ENCODE measurements at places on chromosomes 6 and 20. TPM values are rescaled to one million over a fixed set of nuclear protein-coding genes. Genes with fewer than 3 reads are reported as not detected.

DNA sequence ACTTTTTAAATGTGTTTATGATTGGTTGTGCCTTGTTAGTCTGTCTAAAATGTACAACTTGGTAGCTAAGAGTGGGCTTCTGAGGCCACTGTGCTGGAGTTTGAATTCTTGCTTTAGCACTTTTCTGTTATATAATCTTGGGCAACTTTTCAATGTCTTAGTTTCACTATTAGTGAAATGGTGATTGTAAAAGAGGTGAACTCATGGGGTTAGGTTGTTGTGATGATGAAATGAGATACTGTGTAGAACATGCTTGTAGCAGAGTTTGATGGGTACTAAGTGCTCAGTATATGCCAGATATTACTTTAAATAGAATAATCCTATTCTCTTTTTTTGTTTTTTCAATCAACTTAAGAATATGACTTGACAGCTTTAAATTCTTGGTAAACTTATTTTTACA is 624.7 kb downstream of the CD109 start:
- H3K27me3 ChIP-seq, result no peaks in the 10 kb centered on the region
- H3K36me3 ChIP-seq, result no peaks in the 10 kb centered on the region
- H3K4me3 ChIP-seq, result no peak overlapping the region
- DNase-seq, result no peak
- no peak overlapping the region for H3K27ac ChIP-seq

GRCh38 chr20:57397693-57398108 is 6.5 kb downstream of the RBM38 start:
- peaks cover 78% of the 10 kb centered on the region for H3K4me1 ChIP-seq
- H3K4me3 ChIP-seq, result no peak overlapping the region
- peak overlapping the region; percentile 76 for H3K27ac ChIP-seq
- no peak for DNase-seq
- peaks cover 4% of the 10 kb centered on the region for H3K36me3 ChIP-seq

DNA sequence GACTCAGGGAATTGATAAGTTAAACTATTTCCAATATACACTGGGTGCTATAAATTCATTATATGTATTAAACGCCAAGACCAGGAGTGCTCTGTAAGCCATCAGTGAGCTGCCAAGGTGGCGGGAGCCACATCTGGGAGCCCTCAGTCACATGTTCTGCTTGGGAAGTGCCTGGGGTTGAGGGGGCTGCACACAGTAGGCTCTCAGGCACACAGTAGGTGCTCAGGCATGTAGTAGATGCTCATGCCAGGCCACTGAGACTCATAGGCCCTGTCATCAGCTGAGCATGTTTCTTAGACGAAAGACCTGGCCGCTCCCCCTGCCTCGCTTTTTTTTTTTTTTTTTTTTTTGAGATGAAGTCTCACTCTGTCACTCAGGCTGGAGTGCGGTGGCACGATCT is 83.3 kb upstream of the BHLHE23 start:
- no peak for DNase-seq
- no peaks in the 10 kb centered on the region for H3K27me3 ChIP-seq
- no peak overlapping the region for H3K27ac ChIP-seq
- H3K4me1 ChIP-seq, result no peaks in the 10 kb centered on the region

DNA sequence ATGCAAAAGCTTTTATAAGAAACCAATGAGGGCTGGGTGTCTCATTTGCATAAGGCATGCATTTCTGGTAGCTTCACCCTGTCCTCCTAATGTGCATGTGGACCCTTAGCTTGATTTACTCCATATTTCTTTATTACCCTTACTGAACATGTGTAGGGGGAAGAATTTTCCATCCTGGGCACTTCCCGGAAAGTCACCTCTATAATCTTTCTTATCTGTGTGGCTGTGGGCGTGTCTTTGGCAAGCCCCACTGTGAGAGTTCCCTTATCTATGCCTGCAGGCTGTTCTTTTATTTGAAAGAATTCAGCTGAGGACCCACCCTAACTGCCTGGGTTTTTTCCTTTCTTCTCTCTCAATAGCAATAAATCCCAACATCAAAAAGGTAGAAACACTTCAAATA is 627.8 kb downstream of the DOK5 start:
- H3K4me3 ChIP-seq, result no peak overlapping the region
- H3K4me1 ChIP-seq, result no peaks in the 10 kb centered on the region
- no peaks in the 10 kb centered on the region for H3K27me3 ChIP-seq
- no peaks in the 10 kb centered on the region for H3K36me3 ChIP-seq

DNA sequence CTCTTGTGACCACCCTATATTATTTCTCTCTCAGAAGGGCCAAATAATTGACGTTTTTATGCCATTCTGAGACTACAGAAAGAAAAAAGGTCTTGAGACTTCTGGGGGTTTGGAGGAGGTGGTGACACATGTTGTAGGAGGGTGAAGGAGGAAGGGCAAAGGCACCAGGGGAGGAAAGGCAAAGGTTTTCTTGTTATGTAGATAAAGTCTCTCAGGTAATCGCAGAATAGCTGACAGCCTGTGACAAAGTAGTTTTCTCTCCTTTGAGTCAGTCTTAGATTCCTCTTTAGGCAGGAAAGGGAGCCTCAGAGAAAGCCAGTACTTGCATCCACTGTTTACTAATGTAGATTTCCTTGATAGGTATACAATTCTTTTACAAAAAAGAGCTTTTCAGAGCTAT is 23.6 kb downstream of the OR2B2 start:
- no peaks in the 10 kb centered on the region for H3K36me3 ChIP-seq
- H3K27ac ChIP-seq, result no peak overlapping the region
- H3K4me3 ChIP-seq, result no peak overlapping the region
- no peak for DNase-seq

DNA sequence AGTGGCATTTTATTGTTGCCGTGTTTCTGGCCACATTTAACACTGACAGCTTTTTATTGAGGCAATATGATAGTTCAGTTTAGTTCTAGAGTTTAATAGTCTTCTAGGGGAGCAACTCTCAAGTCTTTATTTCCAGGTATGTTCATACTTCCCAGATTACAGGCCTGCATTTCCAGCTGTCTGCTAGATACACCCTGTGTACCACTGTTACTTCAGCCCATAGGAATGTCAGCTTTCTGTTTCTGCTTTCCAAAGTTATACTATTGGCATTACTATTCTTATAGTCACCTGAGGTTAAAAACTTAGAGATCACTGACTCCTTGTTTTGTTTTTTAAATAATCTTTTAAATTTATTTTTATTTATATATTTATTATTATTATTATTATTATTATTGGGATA is 7.6 kb downstream of the ZNF451 start:
- H3K36me3 ChIP-seq, result peaks cover 7% of the 10 kb centered on the region
- no peak for DNase-seq
- H3K4me3 ChIP-seq, result no peak overlapping the region
- peaks cover 37% of the 10 kb centered on the region for H3K4me1 ChIP-seq

DNA sequence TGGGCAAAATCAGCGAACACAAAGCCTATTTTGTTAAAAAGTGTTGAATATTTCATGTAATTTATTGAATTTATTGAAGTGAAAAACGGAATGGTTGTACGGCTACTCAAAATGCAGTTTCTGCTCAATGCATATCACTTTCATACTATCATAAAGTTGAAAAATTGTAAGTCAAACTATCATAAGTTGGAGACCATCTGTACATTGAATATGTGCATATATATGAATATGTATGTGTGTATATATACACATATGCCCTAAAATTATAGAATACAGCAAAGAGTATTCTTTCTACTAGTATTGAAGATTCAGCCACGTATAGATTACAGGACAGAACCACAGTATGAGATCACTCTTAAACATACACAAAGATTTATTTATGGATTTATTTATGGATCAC is 499.0 kb upstream of the SULF2 start:
- peaks cover 9% of the 10 kb centered on the region for H3K4me1 ChIP-seq
- no peaks in the 10 kb centered on the region for H3K36me3 ChIP-seq
- no peak for DNase-seq
- no peak overlapping the region for H3K27ac ChIP-seq
- no peak overlapping the region for H3K4me3 ChIP-seq

DNA sequence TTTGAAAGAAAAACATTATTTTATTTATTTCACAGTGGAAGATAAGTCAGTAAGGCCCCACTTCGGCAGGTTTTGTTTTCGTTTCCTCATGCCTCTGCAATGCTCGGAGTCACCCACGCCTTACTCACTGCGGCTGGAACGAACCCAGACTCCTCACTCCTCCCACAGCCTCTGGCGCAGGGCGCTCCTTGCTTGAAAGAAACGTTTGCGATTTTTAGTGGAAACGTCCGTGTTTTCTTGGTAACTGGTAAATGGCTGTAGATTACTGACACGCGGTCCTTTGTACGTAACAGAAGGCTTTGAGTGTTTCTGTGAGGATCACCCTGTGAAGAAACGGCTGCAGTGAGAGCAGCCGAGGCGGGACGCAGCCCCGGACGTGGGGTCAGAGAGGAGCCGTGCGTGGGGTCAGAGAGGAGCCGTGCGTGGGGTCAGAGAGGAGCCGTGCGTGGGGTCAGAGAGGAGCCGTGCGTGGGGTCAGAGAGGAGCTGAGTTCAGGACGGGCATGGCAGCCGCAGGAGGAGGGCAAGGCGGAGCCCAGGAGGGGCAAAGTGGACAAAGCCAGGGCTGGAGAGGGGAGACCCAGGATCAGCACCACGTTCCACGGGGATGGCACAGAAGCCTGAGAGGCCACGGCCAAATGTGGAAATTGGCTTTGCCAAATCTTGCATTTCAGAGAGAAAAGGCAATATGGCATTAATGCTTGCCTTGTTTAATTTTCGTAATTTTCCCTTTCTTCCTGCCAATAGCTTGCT is 198.6 kb upstream of the THBS2 start:
- H3K4me3 ChIP-seq, result peak overlapping the region; percentile 42
- DNase-seq, result no peak
- H3K27me3 ChIP-seq, result no peaks in the 10 kb centered on the region
- peak overlapping the region; percentile 77 for H3K27ac ChIP-seq

DNA sequence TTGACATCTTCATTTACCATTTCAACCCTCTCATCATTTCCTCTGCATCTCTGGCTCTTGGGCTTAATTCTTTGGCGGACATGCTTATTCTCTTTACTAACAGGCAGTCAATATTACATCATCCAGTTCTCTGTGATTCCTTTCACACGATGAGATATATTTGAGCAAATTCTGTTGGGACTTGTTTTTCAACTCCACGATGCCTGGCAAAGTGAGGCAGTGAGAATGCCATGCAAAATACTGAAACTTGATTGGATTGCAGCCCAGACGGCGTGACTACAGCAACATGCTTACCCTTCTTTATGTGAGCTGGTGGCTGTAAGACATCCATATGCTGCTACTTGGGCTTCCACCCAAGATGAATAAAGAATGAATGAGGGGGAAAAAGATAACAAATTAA is 101.7 kb upstream of the SPACA1 start:
- no peaks in the 10 kb centered on the region for H3K27me3 ChIP-seq
- peak overlapping the region; percentile 64 for H3K27ac ChIP-seq
- H3K36me3 ChIP-seq, result no peaks in the 10 kb centered on the region
- H3K4me1 ChIP-seq, result peaks cover 9% of the 10 kb centered on the region
- no peak overlapping the region for H3K4me3 ChIP-seq
- DNase-seq, result no peak

- peaks cover 56% of the 10 kb centered on the region for H3K4me1 ChIP-seq
- DNase-seq, result no peak
- peak overlapping the region; percentile 91 for H3K4me3 ChIP-seq
Observed at GRCh38 chr6:42049116-42049809, 1.1 kb upstream of the TAF8 start.

- DNase-seq, result no peak
- H3K36me3 ChIP-seq, result no peaks in the 10 kb centered on the region
- H3K4me3 ChIP-seq, result no peak overlapping the region
- no peaks in the 10 kb centered on the region for H3K27me3 ChIP-seq
- no peak overlapping the region for H3K27ac ChIP-seq
- no peaks in the 10 kb centered on the region for H3K4me1 ChIP-seq
Observed at GRCh38 chr6:108966855-108967755, 118.9 kb downstream of the ARMC2 start.

DNA sequence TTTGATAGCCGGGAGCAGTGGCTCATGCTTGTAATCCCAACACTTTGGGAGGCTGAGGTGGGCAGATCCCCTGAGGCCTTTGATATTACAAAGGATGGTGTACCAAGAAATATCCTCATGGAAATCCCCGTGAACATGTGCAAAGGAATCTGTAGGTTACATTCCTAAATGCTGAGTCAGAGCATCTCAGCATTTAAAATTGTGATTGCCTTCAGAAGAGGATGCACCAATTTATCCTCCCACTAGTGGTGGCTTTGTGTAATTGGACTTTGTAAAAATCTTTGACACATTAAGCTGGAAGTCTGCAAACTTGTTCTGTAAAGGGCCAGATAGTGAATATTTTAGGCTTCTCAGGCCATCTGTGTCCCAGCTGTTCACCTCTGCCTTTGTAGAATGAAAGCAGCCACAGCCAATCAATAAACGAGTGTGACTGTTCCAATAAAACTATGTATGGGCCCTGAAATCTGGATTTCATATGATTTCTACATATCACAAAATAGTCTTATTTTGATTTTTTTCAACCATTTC is 11.8 kb downstream of the TMEM14B start:
- H3K27me3 ChIP-seq, result no peaks in the 10 kb centered on the region
- H3K27ac ChIP-seq, result peak overlapping the region; percentile 81
- no peak overlapping the region for H3K4me3 ChIP-seq

DNA sequence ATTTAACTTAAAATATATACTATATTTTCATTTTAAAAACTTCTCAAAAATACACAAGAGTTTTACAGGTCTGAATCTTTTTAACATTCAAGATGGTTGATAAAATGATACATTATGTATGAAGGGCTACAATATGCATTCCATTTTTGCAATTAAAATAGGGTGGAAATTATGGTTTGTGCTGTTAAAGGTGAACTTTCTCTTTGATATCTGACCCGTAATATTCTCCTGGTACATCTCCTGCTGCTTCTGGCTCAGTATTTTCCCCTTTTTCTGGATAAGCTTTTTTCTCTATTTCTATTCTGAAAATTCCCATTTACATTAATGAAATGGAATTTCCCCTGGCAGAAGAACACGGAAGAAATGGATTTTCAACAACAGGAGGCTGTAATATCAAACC is 27.4 kb upstream of the LCA5 start:
- no peak overlapping the region for H3K27ac ChIP-seq
- no peaks in the 10 kb centered on the region for H3K4me1 ChIP-seq
- no peak overlapping the region for H3K4me3 ChIP-seq
- no peak for DNase-seq
- no peaks in the 10 kb centered on the region for H3K27me3 ChIP-seq

DNA sequence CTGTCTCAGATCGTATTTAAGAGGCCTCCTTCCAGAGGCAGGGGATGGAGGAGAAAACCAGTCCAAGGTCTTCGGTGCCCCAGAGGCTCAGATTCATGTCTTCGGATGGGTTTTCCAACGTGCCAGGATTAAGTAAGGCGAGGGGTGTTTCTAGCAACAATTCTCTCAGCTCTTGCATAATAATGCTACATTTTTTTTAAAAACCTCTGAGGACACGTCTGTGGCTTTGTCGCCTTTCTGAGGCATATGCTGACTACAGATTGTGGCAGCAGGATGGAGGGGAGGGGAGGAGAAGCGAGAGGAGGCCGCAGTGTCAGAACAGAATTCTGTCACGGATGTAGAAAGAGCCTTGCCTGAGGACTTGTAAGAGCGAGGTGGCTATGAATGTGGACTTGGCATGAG is 17.7 kb upstream of the CCDC167 start:
- peak overlapping the region; percentile 17 for H3K4me3 ChIP-seq
- H3K27ac ChIP-seq, result peak overlapping the region; percentile 58
- H3K27me3 ChIP-seq, result no peaks in the 10 kb centered on the region
- DNase-seq, result no peak

RBBP9 gene
- 11.8 TPM for total RNA-seq

LINC00237 gene
- not detected for total RNA-seq

ISM1 gene
- 2.3 TPM for total RNA-seq

F13A1 gene
- total RNA-seq, result 6.9 TPM

OOEP gene
- total RNA-seq, result not detected

AK9 gene
- total RNA-seq, result 3.3 TPM

FAM83B gene
- 88.9 TPM for total RNA-seq

CALHM4 gene
- total RNA-seq, result not detected

BPIFB4 gene
- not detected for total RNA-seq

PDE10A gene
- 0.27 TPM for total RNA-seq

NNAT gene
- 1.9 TPM for total RNA-seq

MYBL2 gene
- 7.4 TPM for total RNA-seq

All from esophagus squamous epithelium (tissue), 5 donors.